ENCODE measurements at places on chromosomes 2 and 18. TPM values are rescaled to one million over a fixed set of nuclear protein-coding genes. Genes with fewer than 3 reads are reported as not detected.

GALNT5 gene
- under 0.01 TPM for total RNA-seq

MARS2 gene
- total RNA-seq = 18.4 TPM

TWIST2 gene
- total RNA-seq = 0.15 TPM

EMILIN1 gene
- total RNA-seq = 8.0 TPM

PPP1R1C gene
- total RNA-seq = 0.34 TPM
